Osteocyte (in vitro differentiated cells): ENCODE measurements at places on chromosomes 3 and 15. TPM values are rescaled to one million over a fixed set of nuclear protein-coding genes. Genes with fewer than 3 reads are reported as not detected.

The ATP8B4 gene
- not detected in 2 replicates for total RNA-seq

- no peak for DNase-seq
These were observed 5.6 kb upstream of the ZBTB38 start for GRCh38 chr3:141362736-141363135.

- DNase-seq: peak; percentile 62
These were observed 284.4 kb upstream of the IGF1R start for GRCh38 chr15:98363955-98364354.

GRCh38 chr15:81776976-81777375 is 268.8 kb downstream of the MEX3B start:
- DNase-seq: peak; percentile 46
